CD4-positive, alpha-beta memory T cell (primary cell): ENCODE measurements at places on chromosomes 2 and 18. TPM values are rescaled to one million over a fixed set of nuclear protein-coding genes. Genes with fewer than 3 reads are reported as not detected.

- H3K36me3 ChIP-seq, result no peaks in the 10 kb centered on the region
- peaks cover 36% of the 10 kb centered on the region for H3K4me1 ChIP-seq
- H3K27ac ChIP-seq, result peak overlapping the region; percentile 46
- no peak for DNase-seq
- H3K4me3 ChIP-seq, result no peak overlapping the region
- no peaks in the 10 kb centered on the region for H3K27me3 ChIP-seq
Observed at GRCh38 chr2:85308896-85309555, 18.8 kb downstream of the TGOLN2 start.

GRCh38 chr2:158221063-158222020, 119.7 kb downstream of the UPP2 start:
- DNase-seq, result no peak
- H3K4me3 ChIP-seq, result no peak overlapping the region
- H3K27me3 ChIP-seq, result no peaks in the 10 kb centered on the region
- no peaks in the 10 kb centered on the region for H3K4me1 ChIP-seq

DNA sequence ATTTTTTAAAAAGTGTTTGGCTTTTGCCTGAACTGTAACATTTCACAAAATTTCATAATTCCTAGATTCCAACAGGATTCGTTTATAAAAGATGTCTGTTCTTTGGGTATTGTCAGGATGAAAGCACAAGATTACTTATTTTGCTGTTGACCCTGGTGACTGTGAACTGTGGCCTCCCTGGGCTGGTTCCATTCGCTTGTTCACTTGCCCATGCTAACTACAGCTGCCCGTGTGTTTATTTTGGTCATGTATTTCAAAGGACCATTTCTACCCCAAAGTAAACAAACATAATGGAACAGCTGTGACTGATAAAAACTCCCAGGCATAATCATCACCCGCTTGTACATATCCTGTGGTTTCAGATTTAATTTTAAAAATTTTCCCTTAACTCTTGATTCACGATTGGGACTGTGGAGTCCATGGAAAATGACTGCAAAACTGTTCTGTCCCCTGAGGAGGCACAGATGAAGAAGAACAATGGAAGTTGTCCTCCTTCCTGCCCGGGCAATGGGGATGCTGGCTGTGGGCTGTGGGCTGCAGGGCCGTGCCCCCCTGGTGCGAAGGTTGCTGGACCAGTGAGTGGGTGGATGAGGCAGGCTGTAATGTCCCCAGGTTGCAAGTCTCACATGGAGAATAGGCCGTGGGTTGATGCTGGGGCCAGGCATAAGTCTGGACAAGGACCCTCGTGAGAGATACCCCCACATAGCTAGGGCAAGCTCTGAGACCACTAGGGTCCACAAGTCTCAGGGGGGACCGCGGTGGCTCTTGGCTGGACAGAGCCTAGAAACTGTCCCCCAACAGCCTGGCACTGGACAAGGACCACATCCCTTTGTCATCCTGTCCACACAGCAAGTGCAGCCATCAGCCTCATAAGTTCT, 28.9 kb upstream of the HDAC4 start:
- no peaks in the 10 kb centered on the region for H3K36me3 ChIP-seq
- no peak overlapping the region for H3K4me3 ChIP-seq
- H3K27me3 ChIP-seq, result no peaks in the 10 kb centered on the region
- DNase-seq, result no peak

SLC23A3 gene
- total RNA-seq, result 12.1 TPM

SPEG gene
- total RNA-seq, result 9.0 TPM
